ENCODE measurements at places on chromosomes 5 and 9.

DNA sequence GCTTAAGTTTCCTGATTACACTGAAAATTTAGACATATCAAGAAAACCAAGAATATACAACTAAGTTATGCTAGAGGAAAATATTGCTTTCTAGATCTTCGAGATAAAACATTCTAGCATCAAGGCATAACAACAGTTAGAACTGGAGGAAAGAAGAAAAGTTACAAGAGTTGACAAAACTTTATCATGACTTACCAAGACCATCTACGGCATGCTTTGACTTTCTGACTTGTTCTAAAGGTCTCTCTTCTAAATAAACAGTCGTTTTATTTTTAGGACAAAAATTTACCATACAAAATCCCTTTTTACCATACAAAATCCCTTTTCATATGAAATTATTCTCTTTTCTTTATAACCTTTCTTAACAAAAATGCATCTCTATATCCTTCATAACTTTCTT is 1110.1 kb upstream of the CDH10 start:
- no peak for DNase-seq

GRCh38 chr5:6937677-6938076 is 224.4 kb downstream of the TENT4A start:
- DNase-seq: no peak

DNA sequence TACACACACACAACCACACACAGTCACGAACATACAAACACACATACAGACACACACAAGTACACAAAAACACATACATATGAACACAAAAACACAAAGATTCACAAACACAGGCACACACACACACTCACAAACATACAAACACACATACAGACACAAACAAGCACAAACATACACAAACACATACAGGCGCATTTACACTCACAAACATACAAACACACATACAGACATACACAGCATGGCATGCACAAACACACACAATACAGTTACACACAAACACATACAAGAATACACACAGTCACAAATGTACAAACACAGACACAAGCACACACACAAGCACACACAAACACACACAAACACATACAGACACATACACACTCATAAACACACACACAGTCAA is 247.9 kb downstream of the TENT4A start:
- DNase-seq: no peak

GRCh38 chr5:148237785-148238417 is 424 bp upstream of the MARCOL start:
- DNase-seq: no peak

DNA sequence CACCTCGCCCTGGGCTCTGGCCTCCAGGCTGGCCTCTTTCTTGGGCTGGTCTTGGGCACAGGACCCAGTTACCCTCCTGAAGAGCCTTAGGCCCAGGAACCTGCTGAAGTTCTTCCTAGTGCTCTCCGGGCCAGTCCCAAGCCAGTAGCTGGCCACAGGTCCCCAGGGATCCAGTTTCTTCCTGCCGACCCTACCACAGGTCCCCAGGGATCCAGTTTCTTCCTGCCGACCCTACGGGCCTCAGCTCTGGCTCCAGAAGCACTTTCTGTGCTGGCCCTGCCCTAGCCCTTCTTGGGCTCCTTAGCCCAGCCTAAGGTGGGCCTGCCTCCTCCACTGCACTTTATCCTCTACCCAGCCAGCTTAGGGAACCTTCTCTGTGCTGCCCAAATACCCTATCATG is 18.2 kb upstream of the CACFD1 start:
- DNase-seq: no peak

GRCh38 chr9:114825126-114825795 is 19.4 kb upstream of the TNFSF15 start:
- no peak for DNase-seq

GRCh38 chr5:113266913-113267227 is 167.9 kb downstream of the TSSK1B start:
- DNase-seq: no peak

DNA sequence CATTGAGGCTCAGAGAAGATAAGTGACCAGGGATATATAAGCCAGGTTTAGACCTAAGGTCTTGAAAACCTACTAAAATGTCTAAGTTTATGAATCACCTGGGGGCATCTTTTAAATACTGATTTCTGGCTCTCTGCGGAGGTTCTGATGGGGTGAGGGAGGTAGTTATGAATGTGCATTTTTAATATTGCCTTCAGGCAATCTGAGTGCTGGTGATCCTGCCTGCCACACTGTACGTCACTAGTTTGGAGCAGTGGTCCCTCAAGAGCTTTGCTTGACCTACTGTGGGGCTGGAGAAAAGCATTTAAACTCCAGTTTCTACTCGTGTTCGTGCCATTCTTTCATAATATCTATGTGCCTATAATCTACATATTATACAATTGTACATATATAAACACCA is 36.1 kb downstream of the KLF4 start:
- DNase-seq: no peak

GRCh38 chr9:98191181-98191608 is 1.2 kb downstream of the CORO2A start:
- DNase-seq: no peak

- no peak for DNase-seq
Observed at GRCh38 chr9:116280529-116280928, 126.9 kb downstream of the PAPPA start.

- no peak for DNase-seq
Observed at GRCh38 chr5:104363567-104363966, 801.0 kb upstream of the NUDT12 start.

DNA sequence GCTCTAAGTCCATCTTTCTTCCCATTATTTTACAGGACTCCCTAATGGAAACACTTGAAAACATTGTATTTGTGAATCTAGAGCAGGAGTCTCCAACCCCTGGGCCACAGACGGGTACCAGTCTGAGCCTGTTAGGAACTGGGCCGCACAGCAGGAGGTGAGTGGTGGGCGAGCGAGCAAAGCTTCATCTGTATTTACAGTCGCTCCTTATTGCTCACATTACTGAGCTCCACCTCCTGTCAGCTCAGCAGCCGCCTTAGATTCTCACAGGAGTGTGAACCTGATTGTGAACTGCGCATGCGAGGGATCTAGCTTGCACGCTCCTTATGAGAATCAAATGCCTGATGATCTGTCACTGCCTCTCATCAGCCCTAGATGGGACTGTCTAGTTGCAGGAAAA is 111.0 kb downstream of the MED27 start:
- no peak for DNase-seq

- no peak for DNase-seq
Observed at GRCh38 chr5:169544264-169544950, 39.2 kb upstream of the SPDL1 start.

DNA sequence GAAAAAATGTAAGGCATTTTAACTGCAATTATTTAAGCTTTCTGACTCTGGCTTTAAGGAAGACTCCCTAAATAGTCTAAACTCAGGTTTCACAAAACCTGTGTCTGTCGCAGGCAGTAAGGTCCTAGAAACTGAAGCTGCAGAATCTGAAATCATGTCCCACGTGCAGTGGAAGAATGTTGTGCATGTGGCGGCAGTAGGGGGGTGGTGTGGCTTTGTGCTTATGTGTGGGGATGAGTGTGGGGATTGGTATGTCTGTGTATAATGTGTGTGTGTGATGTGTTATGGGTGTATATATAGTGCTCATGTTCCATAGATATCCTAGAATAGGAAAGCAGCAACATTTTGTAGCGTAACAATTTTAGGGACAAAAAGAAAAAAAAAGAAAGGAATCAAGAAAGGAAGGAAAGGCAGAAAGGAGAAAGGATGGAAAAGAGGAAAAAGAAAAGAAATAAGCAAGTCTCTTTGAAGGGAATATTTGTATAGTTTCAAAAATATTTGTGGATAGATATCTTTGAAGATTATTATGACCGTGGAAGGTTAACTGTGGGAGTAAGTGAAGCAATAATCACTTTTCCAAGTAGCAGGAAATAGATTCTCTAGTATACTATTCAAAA is 6.6 kb downstream of the ANKDD1B start:
- no peak for DNase-seq

DNA sequence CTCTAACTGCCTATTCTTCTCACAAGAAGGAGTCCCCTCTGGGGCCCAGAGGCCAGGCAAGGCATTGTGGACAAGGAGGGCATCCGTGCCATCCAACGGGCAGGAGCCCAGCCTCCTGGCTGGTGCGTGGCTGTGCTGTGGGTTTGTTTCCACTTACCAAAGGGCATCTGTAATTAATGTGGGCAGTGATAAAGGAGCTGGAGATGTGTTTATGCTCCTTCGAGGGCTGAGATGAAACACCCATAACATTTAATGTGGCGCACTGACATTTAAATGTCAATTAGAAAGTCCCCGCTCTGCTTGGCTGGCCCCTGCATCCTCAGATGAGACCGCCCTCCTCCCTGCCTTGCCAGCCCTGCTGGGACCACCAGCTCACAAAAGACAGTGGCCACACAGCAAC is 57.1 kb downstream of the KCNIP1 start:
- no peak for DNase-seq

GRCh38 chr9:120901755-120902568 is 24.6 kb downstream of the TRAF1 start:
- DNase-seq: no peak

DNA sequence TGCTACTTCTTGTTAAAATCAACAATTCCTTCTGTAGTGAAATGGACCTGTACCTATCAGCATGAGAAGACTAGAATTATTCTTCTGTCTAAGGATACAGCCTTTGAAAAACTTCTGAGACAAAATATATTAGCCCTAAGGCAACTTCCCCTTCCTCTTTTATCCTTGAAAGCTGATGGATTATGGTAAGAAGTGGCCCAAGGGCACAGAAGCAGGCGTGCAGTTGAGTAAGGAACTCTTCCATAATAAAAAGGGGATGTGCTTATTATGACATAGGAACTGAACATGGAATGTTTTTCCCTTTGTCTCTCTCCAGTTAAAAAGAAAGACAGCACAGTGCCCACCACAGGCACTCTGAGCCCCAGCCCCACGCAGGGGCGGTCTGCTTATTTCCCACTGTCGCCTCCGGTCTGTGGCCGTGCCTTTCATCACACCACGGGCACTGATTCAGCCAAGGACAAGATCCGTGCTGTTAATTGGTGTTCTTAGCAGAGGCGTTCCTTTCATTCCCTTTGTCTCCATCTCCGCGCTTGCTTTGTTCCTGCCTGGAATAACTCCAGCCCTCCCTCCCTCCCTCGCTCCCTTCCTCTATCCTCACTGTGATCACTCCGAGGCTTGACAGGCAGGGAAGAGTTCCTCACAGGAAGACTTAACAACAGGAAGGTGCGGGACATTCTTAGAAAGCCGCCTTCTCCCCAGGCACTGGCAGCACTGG is 135.9 kb upstream of the OTULINL start:
- no peak for DNase-seq

GRCh38 chr9:98707166-98708102 is 1.3 kb downstream of the GABBR2 start:
- peak; percentile 52 for DNase-seq

GRCh38 chr9:85147046-85147640 is 477.6 kb downstream of the NTRK2 start:
- DNase-seq: no peak

DNA sequence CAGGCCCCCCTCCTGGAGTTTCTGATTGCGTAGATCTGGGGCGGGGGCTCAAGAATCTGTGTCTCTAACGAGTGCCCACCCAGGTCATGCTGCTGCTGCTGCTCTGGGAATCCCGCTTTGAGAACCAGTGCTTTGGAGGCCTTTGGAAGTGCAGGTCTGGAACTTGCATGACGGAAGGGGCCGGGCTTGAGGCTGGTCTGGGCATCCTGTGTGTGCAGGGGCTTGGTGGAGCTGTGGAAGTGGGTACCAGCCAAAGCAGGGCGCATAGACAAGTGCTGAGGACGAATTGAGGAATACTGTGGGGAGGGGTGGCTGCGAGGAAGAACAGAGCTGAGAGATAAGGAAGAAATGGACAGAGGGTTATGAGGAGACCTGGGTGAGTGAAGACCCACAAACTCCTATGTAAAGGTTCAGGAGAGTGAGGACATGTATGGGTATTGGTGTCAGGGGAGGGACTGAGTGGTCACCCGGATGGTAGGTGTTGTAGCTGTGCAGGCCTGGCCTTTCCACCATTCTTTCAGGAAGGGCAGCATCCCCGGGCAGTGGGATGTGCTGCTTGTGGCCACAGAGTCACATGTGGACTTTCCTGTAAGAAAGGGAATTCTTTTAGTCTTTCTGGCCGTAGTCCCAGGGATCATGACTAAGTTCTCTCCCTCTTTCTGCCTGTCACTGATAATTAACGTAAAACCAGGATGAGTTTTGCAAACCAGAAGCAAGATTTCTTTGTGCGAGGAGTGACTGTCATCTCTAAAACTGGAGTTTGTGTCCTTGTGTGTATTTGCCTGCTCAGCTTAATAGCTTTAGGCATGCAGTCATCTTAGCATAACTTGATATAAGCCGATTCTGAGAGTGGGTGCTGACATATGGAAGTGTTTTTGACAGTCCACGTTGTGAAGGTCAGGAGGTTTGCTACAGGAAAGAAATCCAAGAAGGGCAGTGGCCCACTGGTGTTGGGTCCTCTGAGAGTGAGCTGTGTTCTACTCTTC is 43.3 kb upstream of the TJP2 start:
- DNase-seq: no peak

GRCh38 chr9:130981002-130981755 is 27.8 kb upstream of the LAMC3 start:
- no peak for DNase-seq

GRCh38 chr5:6434731-6435130 is 13.9 kb upstream of the UBE2QL1 start:
- DNase-seq: no peak

DNA sequence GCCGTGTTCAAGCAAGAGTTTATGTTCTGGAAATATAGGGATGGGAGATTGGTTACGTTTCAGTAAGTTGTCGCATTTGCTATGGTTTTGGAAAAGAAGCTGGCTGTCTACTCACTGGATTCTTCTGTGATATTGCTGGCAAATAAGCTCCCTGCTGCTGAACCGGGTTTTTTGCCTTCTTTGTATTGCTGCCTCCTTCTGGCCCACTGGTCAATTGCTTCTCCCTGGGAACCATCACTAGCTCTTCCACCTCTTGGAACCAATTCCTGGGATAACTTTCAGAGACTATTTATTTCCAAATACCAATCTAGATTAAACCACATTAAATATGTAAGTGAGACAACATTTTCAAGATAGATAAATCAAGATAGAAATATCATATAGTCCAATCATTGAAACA is 43.0 kb downstream of the NUDT12 start:
- DNase-seq: no peak

DNA sequence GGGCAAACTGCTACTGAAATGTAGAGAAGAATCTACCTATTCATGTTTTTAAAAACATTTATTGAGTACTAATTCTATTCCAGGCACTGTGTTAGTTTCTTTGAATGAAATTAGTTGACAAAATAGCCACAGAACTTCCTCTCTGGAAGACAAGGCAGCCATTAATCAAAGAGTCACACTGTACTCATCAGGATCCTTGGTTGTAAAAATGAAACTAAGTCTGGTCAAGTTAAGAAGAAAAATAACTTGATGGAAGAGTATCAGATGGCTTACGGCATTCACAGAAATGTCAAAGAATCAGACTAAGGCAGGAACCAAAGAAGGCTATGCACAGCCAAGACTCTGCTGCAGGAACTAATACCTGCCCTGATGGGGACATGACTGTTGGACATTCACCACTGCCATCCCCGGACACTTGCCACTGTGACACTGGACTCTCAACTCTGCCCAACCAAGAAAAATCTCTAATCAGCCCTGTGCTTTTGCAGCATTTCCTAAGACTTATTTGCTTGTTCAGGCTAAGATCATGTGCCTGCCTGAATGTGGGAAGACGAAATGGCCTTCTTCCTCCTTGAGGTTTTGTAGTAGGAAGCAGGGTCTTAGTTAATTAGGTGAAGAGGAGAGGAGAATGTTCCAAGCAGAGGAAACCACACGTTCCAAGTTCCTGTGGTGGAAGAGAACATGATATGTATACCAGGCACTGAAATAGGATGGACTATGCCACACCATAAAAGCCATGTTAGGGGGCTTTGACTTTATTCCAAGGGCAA is 23.3 kb upstream of the NDUFB6 start:
- DNase-seq: peak; percentile 17
